Activated CD8-positive, alpha-beta T cell treated with anti-CD3 and anti-CD28 coated beads, Interleukin-2, amount 10 ng/mL, durations not matched to agents 7 days and 5 days (primary cell): ENCODE measurements at places on chromosomes 16 and 17. TPM values are rescaled to one million over a fixed set of nuclear protein-coding genes. Genes with fewer than 3 reads are reported as not detected.

- H3K27me3 ChIP-seq: no peaks in the 10 kb centered on the region
- H3K27ac ChIP-seq: peak overlapping the region; percentile 92
- peaks cover 96% of the 10 kb centered on the region for H3K4me1 ChIP-seq
- H3K4me3 ChIP-seq: peak overlapping the region; percentile 20
- H3K36me3 ChIP-seq: peaks cover 95% of the 10 kb centered on the region
- DNase-seq: no peak
Observed at GRCh38 chr16:84611041-84611440, 6.8 kb downstream of the COTL1 start.

GRCh38 chr17:72191921-72192799 lies 71.3 kb downstream of the SOX9 start:
- H3K36me3 ChIP-seq: no peaks in the 10 kb centered on the region
- no peak overlapping the region for H3K27ac ChIP-seq
- no peak for DNase-seq
- no peaks in the 10 kb centered on the region for H3K27me3 ChIP-seq
- H3K4me3 ChIP-seq: no peak overlapping the region

The SHCBP1 gene
- total RNA-seq: 60.2 TPM

DNA sequence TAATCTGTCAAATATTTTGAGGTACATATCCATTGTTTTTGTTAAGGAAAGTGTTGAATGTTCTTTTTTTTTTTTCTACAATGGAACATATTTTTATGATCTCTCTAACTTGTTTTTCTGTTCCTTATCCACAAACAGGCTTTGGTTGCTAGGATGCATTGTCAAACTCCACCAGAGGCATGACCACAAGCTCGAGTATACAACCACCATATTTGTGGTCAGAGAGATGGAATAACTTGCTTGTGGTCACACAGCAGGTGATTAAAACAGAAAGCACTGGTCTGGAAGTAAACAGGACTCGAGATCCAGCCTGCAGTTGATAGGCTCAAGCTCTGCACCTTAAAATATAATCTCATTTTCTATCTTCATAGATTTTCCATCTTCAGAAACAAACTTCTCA lies 105.8 kb upstream of the ADAMTS18 start:
- H3K27ac ChIP-seq: no peak overlapping the region
- no peaks in the 10 kb centered on the region for H3K36me3 ChIP-seq
- no peak overlapping the region for H3K4me3 ChIP-seq
- no peak for DNase-seq
- H3K27me3 ChIP-seq: no peaks in the 10 kb centered on the region

The NPIPB6 gene
- 0.99 TPM for total RNA-seq

The NEK8 gene
- total RNA-seq: 4.8 TPM

The CDYL2 gene
- total RNA-seq: 15.5 TPM

- no peaks in the 10 kb centered on the region for H3K36me3 ChIP-seq
- DNase-seq: no peak
- H3K27me3 ChIP-seq: no peaks in the 10 kb centered on the region
- H3K27ac ChIP-seq: no peak overlapping the region
Observed at GRCh38 chr16:63774302-63774701, 1347.6 kb downstream of the CDH11 start.
